Urinary bladder (tissue), 4 donors: ENCODE measurements at places on chromosomes 1 and 21. TPM values are rescaled to one million over a fixed set of nuclear protein-coding genes. Genes with fewer than 3 reads are reported as not detected.

DNA sequence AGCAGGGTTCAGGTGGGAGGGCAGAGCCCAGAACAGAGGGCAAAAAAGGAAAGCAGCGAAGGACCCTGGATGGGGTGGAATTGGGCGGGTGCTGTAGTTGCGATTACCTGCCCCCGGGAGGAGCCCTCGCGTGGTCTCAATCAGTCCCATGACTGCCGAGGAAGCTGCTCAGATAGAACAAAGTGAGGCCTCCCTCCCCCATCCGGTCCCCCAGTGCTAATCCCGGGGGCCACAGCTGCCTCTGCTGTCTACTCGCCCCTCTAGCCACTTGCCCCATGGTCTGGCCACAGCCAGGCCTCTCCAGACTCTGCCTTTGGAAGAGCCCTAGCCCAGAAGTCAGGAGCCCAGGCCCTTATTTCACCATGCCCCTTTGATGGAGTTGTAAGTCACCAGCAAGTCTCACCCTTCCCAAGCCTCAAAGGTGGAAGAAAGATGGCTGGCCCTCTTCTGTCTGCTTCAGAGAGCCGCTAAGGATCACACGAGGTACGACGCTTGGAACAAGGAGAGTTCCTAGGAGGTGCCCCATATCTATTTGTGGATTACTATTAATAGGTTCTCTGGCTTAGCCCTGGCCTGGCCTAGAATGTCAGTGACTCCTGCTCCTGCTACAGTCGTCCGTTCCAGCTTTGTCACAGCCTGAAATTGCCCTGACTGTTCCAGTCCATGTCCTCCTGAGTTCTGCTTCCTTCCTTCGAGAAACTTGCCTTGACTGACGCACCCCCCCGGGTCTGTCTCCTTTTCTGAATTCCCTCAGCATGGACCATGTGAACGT is 16.4 kb downstream of the ECHDC2 start:
- no peak for DNase-seq

GRCh38 chr1:12810691-12811408 is 19.7 kb downstream of the PRAMEF1 start:
- no peak for DNase-seq

DNA sequence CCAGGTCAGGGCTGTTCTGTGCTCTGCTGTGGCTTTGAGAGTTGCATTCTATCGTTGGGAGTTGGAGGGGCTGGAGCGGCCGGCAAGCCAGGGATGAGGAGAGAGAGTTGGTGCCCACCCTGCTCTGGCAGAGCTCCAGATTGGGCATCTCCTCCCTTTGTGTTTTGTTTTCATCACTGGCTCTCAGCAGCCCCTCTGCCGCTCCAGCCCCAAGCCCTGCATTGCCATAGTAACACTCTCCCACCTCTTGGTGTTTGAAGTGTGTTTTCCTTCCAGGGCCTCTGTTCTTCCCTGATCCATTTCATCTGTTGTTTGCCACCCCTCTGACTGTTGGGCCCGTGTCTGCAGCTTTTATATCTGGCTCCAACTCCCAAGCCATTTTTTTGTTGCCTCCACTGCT is 152.7 kb downstream of the URB2 start:
- peak; percentile 15 for DNase-seq

FCAMR gene
- not detected for polyA plus RNA-seq

E2F2 gene
- polyA plus RNA-seq = 0.08 TPM

DNA sequence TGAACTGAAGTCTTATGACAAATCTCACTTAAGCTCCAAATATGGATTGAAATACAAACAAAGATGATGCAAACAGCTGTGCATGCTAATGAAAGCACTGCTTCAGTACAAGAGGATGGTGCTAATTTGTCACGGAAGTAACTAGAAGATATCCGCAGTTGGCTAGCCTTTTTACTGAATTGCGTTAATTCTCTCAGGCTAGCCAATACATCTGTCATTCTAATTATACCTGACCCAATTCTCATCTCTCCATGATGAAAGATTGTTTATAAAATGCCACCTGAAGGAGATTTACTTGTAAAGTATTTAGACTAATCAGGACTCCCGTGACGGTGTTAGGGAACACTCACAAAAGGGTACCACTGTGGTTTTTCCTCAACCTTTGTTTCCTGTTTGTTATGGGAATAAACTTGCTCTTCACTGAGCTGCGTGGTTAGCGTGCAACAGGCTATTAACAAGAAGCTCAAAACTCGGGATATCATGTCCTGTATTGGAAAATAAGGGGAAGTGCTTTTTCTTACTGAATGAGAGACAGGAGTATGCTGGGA is 162.5 kb downstream of the APP start:
- DNase-seq = no peak

- DNase-seq = no peak
Measured at GRCh38 chr1:237324226-237324625, 282.2 kb downstream of the RYR2 start.

GRCh38 chr1:54968551-54968950 is 11.9 kb upstream of the TMEM61 start:
- no peak for DNase-seq

GRCh38 chr21:42684109-42684916 is 30.9 kb downstream of the PDE9A start:
- no peak for DNase-seq

- DNase-seq = no peak
Measured at GRCh38 chr1:206580438-206581113, 31.7 kb downstream of the EIF2D start.

DNA sequence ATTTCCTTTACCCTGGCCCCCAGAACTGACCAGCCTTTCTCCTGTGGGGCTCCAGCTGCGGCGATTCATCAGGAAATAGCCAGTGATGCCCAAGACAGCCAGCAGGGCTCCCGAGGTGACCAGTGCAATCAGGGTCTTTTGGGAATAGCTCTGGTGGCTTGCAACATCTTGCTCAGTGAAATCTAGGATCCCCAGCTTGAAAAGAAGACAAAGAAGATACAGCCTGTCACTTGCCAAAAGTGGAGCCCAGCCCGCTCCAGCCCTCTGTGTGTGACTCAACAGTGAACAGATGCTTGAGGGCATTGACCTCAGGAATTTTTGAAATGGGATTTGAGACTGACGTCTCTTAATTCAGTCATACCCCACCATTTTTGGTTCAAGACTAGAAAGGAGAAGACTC is 22.3 kb downstream of the CD34 start:
- DNase-seq = no peak

GRCh38 chr1:226945106-226945857 is 5.2 kb downstream of the COQ8A start:
- DNase-seq = no peak

DNA sequence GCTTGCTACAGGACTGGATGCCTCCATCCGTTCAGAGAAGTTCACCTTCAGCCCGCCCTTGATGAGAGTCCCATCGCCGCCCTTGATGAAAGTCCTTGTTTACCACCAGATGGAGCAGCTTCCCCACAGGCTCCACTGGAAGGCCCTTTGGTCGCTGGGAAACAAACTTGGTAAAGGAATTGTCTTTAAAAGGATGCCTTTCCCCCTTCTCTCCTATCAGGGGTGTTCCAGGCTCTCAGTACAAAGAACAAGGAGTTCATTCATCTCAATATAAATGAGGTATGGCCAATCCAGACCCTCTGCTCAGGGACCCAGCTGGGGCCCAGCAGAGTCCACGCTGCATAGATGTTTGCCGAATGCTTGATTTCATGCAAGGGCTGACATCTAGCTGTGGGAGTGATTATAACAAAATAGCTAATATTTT is 50.8 kb downstream of the CAPN9 start:
- no peak for DNase-seq

- no peak for DNase-seq
Measured at GRCh38 chr1:171736196-171736595, 5.7 kb downstream of the VAMP4 start.

XCL1 gene
- polyA plus RNA-seq = 0.30 TPM

DNA sequence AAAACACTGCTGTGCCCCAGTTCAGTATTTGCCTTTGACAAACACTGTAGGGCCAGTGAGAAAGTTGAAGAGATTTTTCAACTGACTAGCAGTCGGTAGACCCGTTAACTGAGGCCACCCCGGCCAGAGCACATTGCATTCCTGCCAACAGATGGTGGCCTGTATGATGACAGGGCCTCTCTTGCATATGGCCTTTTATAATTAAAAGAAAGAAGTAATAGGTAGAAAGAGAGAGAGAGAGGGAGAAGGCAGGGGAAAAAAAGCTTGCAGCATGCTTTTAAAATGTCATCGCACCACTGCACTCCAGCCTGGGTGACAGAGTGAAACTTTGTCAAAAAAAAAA is 4.7 kb upstream of the C1orf174 start:
- no peak for DNase-seq

DNA sequence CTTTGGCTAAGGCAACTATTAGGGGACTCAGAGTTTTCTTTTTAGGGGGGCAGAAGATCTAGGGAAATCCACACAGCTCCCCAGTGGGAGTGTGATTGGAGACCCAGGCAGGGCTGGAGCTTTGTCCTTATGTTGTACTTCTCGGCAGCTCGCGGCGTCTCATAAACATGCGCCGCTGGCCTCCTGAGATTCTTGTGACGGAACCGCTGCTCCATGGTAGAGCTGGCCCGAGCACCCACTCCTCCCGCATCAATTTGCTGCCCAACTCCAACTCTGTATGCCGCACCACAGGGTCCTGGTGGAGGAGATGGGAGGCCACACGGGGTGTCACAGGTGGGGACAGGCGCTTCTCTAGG is 143.9 kb downstream of the GALNT2 start:
- no peak for DNase-seq

MAN1A2 gene
- 20.1 TPM for polyA plus RNA-seq

GRCh38 chr1:86621286-86621685 is 74.4 kb downstream of the CLCA4 start:
- no peak for DNase-seq

LCE1B gene
- not detected for polyA plus RNA-seq

- no peak for DNase-seq
Measured at GRCh38 chr1:234722270-234722704, 112.3 kb upstream of the IRF2BP2 start.

GRCh38 chr1:211259638-211260126 is 516 bp downstream of the RCOR3 start:
- peak; percentile 21 for DNase-seq

DNA sequence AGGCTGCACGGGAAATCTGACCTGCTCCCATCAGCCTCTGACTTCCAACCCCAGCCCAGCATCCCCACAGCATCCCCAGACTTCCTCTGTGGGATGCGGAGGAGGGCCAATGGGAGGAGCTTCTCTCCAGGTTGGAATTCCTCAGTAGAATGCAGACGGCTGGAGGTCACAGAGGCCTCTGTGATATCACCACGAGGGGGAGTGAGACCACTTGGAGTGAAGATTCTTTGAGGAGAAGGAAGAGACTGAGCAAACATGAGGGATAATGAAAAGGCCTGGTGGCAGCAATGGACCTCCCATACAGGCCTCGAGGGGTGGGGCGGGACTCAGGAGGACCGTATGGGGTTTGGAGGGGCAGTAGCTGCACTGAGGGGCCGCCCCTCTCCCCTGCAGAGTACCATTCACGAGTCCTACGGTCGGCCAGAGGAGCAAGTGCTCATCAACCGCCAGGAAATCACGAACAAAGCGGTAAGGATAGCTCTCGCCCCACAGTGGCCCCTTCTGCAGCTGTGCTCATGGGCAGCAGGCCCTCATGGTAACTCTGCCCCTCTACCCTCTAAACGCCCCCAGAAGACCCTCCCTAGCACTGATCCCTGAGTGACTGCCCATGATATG is at the start of gene CATSPER4:
CATSPER4 (plus strand) TSS at position 230 of the 615 bp plus-strand sequence; CDS start at position 256, 26 bp downstream.
- no peak for DNase-seq
